ENCODE measurements at places on chromosomes 11 and 22. TPM values are rescaled to one million over a fixed set of nuclear protein-coding genes. Genes with fewer than 3 reads are reported as not detected.

VWA5A gene
- 101 TPM for total RNA-seq

OR4D5 gene
- total RNA-seq, result 0.04 TPM

MMP12 gene
- total RNA-seq, result not detected

CNGA4 gene
- total RNA-seq, result not detected

C11orf16 gene
- not detected for total RNA-seq

ZC3H7B gene
- 25.6 TPM for total RNA-seq

C11orf21 gene
- total RNA-seq, result 2.3 TPM

OR5P2 gene
- not detected for total RNA-seq

FAM89B gene
- 46.1 TPM for total RNA-seq

SCO2 gene
- total RNA-seq, result 0.40 TPM

RTN4RL2 gene
- total RNA-seq, result 2.0 TPM

PANX2 gene
- total RNA-seq, result 0.13 TPM

TBCEL gene
- total RNA-seq, result 31.6 TPM

PRCP gene
- 94.2 TPM for total RNA-seq

MPPED2 gene
- total RNA-seq, result 7.7 TPM

SLC37A2 gene
- total RNA-seq, result 2.6 TPM
